ENCODE measurements at places on chromosomes 6 and 20.
A peak's percentile ranks its signal among the peaks of the same experiment; 100 is the strongest.

- DNase-seq: no peak
Measured at GRCh38 chr6:126204598-126204997, 135.3 kb upstream of the CENPW start.

GRCh38 chr20:18466574-18466893, 296 bp downstream of the DZANK1 start:
- DNase-seq: no peak

DNA sequence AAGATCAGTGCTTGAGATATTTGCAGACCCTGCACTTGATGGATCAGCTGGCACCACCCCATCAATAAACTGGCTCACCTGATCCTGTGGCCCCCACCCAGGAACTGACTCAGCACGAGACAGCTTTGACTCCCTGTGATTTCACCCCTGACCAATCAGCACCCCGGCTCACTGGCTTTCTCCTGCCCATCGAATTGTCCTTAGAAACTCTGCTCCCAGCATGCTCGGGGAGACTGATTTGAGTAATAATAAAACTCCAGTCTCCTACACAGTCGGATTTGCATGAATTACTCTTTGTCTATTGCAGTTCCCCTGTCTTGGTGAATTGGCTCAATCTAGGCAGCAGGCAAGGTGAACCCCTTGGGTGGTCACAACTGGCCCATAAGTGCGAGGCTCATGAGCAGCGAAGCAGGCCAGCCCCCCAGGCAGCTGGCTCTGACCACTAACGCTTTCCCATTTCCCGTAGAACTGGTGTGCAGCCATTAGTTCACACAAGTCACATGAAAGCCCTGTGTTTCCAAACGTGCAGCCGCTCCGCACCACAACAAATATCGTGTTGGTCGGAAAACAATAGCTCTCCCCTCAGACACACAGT, 79.6 kb downstream of the RSPH3 start:
- DNase-seq: no peak

DNA sequence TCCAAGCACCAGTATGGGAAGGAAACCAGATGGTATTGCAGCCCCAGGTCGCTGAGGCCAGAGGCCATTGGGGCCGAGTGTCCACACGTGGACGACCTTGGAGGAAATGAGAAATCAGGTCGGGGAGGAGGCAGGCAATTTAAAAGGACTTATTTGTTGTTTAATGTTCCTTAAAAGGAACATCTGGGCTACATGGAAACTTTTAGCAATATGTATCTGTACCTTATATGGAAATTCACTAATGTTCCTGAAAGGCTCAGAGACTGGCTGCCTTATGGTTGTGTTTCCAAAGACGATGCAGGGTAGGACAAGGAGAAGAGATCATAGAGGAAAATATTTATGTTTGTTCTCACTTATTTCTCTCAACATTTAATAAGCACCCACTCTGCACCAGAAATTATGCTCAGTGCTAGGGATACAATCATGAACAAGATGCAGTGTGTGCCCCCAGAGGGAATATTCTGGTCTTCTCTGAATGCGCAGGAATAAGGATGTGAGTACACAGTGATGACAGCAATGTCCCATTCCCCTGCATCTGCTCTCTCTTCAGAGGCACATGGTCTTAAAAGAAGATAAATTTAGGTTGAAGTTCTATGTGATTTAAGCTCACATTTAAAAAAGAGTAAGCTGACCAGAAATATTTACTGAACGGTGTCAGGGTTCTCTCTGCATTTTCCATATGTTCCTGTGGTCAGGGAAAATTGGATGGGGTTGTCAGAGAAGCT, 3.4 kb downstream of the BNIP5 start:
- no peak for DNase-seq

DNA sequence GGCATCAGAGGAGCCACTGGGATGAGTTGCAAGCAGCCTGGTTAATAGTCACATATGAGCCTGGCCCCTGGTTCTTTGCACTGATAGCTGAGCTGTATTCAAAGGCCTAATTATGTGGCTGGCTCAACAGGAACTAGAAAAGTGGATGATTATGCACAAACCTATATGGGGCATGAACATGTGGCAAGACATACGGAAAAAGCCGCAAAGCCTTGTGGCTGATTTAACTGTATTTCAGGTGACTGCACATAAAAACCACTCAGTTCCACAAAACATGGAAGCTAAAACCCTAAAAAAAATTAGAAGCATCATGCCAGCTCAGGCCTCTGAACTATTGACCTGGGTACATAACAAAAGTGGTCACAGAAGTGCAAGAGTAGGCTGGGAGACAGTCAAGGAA, 13.0 kb upstream of the MUC22 start:
- no peak for DNase-seq

GRCh38 chr6:7052443-7053011, 55.2 kb upstream of the RREB1 start:
- peak; percentile 12 for DNase-seq

DNA sequence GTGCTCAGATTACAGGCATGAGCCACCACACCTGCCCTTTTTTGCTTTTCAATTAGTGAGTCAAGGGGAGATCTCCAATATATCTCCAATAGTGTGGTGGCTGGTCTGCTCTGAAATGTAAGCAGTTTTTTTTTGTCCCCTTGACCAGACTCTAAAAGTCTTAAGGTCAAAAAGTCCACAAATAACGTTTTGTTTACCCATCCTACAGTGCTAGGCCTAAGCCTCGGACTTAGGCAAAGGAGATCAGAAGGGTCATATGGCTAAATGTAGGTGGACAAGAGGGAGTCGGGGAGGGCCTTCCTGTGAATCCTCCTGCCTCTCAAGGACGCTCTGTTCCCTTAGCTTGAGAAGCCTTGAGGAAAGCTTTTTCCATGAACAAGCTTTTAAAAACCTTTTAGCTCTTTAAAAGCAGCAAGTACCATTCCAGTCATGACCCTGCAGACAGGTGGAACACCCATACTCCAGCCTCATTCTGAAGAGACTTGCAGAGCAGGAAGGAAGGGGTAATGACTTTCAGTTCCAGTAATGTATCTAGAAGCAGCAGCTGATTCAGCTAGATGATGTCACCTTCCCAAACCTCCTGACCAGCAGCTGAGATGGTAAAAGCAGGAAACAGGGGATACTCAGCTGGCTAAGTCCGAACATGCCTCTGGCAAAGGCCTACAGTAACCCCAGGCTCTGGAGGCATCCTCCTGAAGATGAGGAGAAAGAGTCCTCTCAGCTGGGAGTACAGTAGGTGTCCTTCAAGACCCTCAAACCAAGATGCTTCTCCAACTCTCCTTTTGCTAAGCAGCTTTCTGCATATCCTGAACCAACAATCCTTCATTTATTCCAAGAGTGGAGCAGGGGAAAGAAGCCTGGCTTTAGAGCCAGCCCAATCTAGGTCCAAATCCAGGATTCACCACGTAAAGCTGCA, 23.6 kb downstream of the BCL2L1 start:
- DNase-seq: no peak

- DNase-seq: no peak
Measured at GRCh38 chr6:5744497-5744896, 262.2 kb downstream of the NRN1 start.

- no peak for DNase-seq
Measured at GRCh38 chr6:122302067-122302466, 97.4 kb upstream of the HSF2 start.

DNA sequence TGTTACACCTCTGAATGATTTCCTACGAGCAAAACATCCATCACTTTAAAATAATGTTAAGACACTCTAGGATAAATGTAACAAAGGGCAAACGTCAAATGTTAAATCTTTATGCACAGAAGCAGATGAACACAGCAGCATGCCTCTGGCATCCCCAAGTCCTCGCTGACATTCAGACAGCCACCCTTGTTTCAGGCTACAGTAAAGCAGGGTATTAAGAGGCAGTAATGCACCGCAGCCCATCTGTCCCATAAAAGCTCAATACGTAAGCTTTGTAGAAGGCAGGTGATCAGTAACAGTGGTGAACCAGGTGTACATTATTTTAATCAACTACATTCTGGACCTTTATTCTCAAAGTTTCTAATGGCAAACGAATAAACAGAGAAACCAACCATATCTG, 64.8 kb downstream of the PPP1R3G start:
- no peak for DNase-seq

GRCh38 chr20:6715401-6715941, 52.0 kb upstream of the BMP2 start:
- DNase-seq: no peak

- no peak for DNase-seq
Measured at GRCh38 chr6:167255918-167256553, 35.1 kb upstream of the UNC93A start.

DNA sequence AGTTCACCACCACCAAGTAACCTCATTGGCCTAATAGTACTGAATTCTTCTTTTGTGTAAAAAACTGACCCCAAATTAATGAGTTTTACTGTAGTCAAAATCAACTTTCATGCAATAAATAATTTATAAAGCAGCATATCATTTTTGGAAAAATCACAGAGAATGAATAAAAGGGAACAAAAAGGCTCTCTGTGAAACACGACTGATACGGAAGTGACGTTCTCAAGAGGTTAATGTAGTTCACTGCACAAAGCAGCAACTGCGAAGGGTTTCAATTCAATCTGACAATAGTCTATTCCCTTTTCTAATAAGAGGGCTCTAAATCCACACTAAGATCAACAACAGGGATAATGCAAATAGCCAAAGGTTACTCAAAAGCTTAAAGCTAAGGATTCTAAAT, 70.3 kb downstream of the PREP start:
- no peak for DNase-seq

GRCh38 chr6:100134703-100135102, 140.7 kb upstream of the MCHR2 start:
- no peak for DNase-seq

DNA sequence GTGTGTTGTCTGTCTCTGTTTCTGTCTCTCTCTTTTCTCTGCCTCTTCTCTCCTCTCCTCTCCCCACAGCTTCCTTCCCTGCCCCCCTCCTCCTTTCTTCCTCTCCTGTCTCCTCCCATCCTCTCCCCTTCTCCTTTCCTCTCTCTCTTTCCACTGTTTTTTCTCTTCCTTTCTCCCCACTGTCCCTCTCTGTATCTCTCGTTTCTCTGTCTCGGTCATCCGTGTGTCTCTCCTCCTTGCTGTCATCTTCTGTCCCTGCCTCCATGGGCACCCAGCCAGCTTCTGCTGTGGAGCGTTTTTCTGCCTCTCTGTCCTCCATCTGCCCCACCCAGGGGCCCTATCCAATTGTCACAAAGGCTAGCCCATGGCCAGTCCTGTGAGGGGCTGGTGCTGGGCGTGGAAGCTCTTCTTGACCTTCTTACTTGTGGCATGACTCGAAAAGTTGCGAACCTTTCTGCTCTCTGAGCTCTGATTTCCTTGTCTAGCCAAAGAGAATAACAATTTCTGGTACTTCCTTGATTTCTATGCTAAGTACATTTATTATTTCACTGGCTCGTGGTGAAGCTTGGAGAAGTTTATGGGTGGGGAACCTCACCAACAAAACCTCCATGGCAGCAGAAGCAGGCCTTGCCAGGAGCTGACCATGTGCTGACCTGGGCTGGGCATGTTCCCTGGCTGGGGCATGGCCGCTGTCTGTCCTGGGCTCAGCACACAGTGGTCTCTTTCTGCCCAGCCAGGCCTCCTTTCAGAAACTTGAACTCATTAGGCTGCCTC, 69.3 kb downstream of the CEBPB start:
- no peak for DNase-seq

DNA sequence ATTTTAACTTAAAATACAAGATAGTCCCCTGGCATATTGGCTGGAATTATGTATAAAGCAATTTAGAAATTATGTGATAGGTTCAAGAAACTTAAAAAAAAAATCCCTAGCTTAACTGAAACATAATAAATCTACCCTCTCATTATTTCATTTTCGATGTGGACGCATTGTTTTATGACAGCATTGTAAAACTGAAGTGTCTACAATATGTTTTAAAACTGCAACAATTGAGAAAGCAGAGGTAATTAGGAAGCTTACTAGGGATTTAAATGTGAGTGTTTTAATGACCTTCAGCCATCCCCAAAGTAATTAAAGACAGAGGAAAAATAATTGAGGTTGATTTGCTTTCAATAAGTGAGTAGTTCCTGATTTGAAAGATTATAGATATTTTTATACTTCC, 776.0 kb downstream of the TBC1D32 start:
- DNase-seq: no peak

GRCh38 chr6:73712535-73713173, 16.7 kb downstream of the CD109 start:
- no peak for DNase-seq

DNA sequence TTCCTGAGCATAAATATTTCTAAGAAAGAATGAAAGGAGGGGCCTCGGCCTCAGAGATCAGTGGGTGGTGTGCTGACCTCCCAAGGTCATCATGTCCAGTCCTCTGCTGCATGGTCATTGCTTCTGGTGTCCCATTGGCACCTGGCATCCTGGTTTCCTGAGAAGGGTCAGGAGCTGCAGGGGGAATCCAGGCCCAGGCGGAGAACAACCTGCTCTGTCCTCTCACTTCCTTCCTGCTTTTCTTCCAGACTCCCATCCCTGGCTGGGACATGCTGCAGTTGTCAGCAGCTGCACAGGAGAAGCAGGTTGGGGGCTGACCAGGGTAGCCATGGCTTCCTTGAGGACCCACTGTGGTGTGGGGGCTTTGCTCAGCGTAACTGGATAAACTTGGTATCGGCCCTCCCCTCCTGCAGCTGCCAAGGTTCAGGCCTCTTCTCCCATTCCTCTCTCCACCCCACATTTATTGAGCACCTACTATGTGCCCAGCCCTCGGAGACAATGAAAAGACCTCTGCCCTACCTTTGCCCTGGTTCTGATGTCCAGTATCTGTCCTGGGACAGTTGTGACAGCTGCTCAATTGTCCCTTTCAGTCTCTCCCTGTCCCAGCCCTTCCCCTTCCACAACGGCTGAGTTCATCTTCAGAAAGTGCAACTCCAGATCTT, 155.2 kb downstream of the CEBPB start:
- no peak for DNase-seq

- no peak for DNase-seq
Measured at GRCh38 chr20:8330319-8330784, 198.3 kb downstream of the PLCB1 start.

- no peak for DNase-seq
Measured at GRCh38 chr6:121434037-121434770, 1.2 kb upstream of the GJA1 start.

DNA sequence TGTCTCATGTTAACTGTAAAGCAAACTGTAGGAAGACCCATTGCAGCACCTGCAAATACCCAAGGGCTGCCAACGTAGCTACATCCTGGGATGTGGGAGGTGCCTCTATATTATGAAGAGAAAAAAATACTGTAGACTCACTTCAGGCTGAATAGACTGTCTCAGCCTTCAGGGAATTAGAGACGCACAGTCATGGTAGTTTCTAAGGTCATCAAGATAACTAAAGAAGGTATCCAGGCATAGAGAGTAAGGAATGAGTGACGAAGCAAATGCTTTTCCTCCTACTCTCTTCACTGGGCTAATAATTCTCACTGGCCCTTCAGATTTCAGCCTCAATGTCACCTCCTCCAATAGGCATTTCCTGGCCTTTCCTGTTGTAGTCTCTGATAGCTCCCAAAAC, 121.6 kb upstream of the ECI2 start:
- no peak for DNase-seq

- DNase-seq: no peak
Measured at GRCh38 chr20:52622081-52622480, 350.1 kb upstream of the TSHZ2 start.

DNA sequence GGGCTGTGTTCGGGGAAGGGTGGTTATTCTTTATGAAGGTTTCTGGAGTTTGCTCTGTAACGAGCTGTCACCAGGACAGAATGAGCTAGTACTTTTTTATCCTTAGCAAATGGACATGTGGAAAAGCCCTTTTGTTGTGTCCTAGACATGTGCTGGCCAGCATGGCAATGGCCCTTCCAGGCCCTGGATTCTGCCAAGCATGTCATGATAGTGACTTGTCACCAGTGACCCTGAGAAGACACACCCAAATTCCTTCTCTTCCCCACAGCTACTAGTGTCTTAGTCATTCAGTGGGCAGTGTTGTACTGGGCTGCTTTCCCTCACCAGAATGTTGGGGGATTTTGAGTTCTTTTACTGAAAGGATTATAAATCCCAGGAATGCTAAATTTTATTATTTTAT, 74.0 kb upstream of the XRN2 start:
- no peak for DNase-seq

Measured in T-helper 1 cell (primary cell).